ENCODE measurements at places on chromosomes 7 and 10. TPM values are rescaled to one million over a fixed set of nuclear protein-coding genes. Genes with fewer than 3 reads are reported as not detected.

PIP gene
- not detected for total RNA-seq

PDE1C gene
- not detected for total RNA-seq

GBX1 gene
- not detected for total RNA-seq

LIPF gene
- not detected for total RNA-seq

ELOVL3 gene
- not detected for total RNA-seq

LIPK gene
- total RNA-seq = not detected

AKR1B15 gene
- total RNA-seq = not detected

ELAPOR2 gene
- 6.7 TPM for total RNA-seq

AKR1E2 gene
- total RNA-seq = 19.3 TPM

NUTM2A gene
- total RNA-seq = 0.84 TPM

SPDYE16 gene
- total RNA-seq = 0.10 TPM

HGF gene
- total RNA-seq = 2.7 TPM

IL2RA gene
- total RNA-seq = 3.7 TPM

HTR5A gene
- total RNA-seq = under 0.01 TPM

ACTR1A gene
- total RNA-seq = 52.6 TPM

COBL gene
- 0.10 TPM for total RNA-seq

CACNB2 gene
- not detected for total RNA-seq

CFAP46 gene
- under 0.01 TPM for total RNA-seq

POLR2J2 gene
- total RNA-seq = 7.9 TPM

BPGM gene
- 20.8 TPM for total RNA-seq

HABP2 gene
- not detected for total RNA-seq

LIPJ gene
- not detected for total RNA-seq

ARMC3 gene
- total RNA-seq = 2.1 TPM

ANKRD61 gene
- not detected for total RNA-seq

IFIT1B gene
- 0.10 TPM for total RNA-seq

ANXA8L1 gene
- 0.21 TPM for total RNA-seq

NEBL gene
- 0.10 TPM for total RNA-seq

SMARCD3 gene
- 35.8 TPM for total RNA-seq
